ENCODE measurements at places on chromosomes 4 and X. TPM values are rescaled to one million over a fixed set of nuclear protein-coding genes. Genes with fewer than 3 reads are reported as not detected.
A peak's percentile ranks its signal among the peaks of the same experiment; 100 is the strongest.

DNA sequence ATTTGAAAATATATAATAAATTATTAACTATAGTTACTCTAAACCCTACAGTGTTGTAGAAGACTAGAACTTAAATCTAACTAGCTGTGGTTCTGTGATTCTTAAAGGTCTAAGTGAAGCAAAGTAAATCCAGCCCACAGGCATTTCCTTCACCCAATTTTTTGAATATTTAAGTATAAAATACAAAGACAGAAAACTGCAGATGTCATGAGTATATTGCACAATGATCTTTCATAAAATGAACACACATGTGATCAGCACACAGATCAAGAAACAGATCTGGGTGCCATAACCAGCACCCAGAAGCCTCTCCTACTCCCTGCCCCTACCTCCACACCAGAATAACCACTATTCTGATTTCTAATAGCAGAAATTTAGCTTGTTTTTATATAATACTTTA lies 82.9 kb downstream of the CAMK2D start:
- no peak for DNase-seq

- no peak for DNase-seq
These were observed 47.4 kb upstream of the GPM6B start for GRCh38 chrX:13864264-13864663.

GRCh38 chrX:153327561-153327960 lies 6.0 kb upstream of the PNMA6F start:
- no peak for DNase-seq

GRCh38 chr4:143405075-143405730 lies 68.5 kb downstream of the GAB1 start:
- no peak for DNase-seq

GRCh38 chrX:121333942-121334341 lies 286.5 kb downstream of the GLUD2 start:
- DNase-seq = no peak

DNA sequence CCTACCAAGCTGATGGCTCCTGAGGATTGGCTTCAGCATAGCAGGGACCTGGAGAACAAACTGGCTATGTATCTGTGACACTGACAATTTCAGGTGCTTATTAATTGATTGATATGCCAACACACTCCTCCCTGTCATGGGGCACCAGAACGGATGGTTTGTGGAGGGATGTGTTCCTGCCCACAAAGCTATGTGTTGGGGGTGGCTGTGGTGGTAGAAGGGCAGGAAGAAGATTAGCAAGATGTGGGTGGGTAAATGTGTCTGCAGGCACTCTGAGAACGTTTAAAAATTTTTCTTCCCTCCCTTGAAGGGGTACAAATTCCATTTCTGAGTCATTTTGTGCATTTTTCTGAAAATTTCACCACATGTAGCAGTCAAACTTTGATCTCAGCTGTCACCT lies 55.0 kb upstream of the SCML1 start:
- no peak for DNase-seq

DNA sequence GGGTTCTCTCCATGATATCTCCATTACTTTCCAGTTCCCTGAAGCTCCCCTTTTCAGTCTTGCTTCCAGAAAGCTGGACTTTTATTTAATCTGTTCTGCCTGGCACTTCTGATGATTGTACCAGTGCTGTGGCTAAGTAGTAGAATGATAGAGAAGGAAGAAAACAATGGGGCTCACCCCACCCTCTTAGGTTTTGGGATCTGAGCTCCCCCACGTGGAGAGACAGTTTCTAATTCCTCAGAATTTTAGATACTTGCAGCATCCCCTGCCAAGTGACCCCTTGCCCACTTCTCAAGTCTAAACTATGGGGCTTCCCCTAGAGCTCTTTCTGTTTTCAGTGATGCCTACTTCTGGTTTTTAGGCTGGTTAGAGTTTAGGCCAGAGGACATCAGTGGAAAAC lies 73.9 kb downstream of the GC start:
- DNase-seq = no peak

GRCh38 chr4:152065545-152065944 lies 304.7 kb upstream of the GATB start:
- DNase-seq = no peak

- no peak for DNase-seq
These were observed 1639.2 kb upstream of the PABPC4L start for GRCh38 chr4:135840781-135841180.

DNA sequence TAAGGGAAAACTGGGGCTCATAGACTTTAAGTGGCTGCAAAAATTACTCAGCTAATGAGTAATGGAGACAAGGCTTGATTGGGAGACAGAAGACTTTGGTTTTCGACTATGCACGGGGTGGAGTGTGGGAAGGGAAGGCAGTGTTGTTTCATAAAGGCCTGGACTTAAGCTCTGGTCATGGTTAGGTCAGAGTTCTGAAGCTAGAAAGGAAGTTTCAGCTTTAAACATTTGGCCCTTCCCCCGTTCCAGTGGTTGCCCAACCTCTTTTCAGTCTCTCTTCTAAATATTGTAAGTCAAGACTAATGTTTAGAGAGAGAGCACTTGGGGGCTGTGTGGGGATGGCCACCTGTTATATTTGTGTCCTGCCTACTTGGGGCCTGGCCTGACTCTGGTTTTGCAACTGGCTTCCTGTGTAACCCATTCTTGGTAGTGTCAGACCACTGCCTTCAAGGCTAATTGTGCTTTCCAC lies 21.0 kb downstream of the MSN start:
- DNase-seq = no peak

GRCh38 chr4:65566473-65566872 lies 103.8 kb downstream of the EPHA5 start:
- DNase-seq = no peak

DNA sequence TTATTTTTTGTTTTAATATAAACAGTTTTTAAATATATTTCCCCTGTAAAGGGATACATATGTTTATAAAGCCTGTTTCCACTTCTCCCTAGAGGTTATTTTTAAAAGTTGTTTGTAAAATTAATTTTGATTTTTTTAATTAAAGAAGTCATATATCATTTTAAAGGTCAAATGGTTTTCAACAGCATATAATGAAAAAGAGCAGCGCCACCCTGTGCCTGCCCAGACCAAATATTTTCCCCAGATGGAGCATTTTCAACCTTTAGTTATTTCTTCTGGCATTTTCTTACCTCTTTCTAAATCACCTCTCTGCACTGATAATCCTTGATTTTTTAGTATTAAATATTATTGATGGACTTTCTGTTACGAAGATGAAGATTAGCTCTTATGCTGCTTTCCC lies 21.0 kb downstream of the MSX1 start:
- DNase-seq = no peak

DNA sequence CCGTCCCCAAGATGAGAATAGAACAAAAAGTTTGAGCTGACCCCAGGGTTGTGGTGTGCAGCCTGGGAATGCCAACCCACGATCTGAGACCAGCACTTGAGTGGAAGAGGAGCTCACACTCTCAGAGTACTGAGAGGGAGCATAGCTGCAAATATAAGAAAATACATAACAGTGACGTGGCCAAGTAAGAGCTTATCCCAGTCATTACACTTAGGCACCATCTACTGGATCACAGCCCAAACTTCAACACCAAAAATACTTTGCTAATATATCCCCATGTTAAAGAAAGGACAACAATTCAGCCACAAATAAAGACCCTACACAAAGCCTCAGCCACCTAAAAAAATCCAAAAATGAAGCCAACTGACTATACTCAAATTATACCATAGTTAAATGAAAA lies 33.3 kb upstream of the CXCL6 start:
- DNase-seq = no peak

- DNase-seq = no peak
These were observed 331.0 kb downstream of the STIM2 start for GRCh38 chr4:27191592-27191991.

DNA sequence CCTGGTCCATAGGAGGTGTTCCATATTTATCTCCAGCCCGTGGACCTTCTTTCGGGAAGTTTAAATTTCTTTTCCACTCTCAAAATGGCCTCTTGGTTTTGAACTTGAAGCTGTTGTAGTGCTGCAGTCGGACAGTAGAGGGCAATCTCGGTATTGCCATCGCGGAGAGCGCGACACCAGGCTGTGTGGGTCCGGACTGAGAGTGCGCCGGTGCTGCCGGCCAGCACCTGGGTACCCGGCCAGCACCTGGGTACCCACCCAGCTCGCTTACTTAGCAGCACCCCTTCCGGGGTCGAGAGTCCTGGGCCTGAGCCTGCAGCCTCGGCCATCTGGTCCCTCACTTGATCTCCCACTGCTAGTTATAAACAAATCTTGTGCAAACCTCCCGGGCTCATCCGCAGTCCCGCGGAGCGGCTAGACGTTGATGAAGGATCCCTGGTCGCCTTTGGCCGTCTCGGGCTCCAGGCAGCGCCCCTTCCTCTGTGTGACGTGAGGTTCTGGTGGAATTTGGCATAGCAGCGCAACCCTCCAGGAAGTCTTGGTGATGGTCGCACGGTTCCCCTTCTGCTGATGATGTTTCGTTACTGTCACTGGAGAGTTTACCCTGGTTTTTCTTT lies 18.0 kb downstream of the FAM9A start:
- DNase-seq = no peak

- peak; percentile 1 for DNase-seq
These were observed 200.5 kb downstream of the FAM133A start for GRCh38 chrX:93874554-93874953.

GRCh38 chrX:54357414-54358377 lies at the start of gene WNK3:
TSS of gene WNK3 (minus strand) at chrX:54358046.
- DNase-seq = peak; percentile 97

DNA sequence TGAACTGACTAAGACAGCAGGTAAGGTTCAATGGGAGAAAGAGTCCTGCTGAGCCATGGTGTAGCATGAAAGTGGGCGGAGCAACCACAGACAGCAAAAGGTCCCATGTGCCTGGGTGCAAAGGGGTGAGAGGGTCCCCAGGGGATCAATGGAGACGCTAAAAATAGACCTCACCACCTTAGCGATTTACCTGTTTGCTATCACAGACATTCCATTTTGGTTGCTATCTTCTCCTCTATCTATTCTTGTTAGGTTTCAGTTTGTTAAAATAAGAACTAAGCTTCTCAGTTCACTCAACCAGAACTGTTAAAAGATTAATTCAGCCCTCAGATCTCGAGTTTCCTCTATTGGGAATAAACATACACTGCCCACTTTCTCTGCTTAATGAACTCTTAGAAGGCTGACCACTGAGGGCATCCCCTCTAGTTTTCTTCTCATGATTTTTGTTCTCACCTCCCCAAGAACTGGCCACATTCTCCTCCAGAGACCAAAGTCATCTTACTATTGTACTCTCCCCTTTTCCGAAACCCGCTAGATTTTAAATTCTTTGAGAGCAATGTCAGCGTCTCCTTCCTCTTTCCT lies 136.7 kb downstream of the PARM1 start:
- DNase-seq = no peak

GRCh38 chr4:102809190-102809589 lies 18.2 kb downstream of the UBE2D3 start:
- DNase-seq = no peak

GRCh38 chr4:152673489-152673888 lies 6.3 kb downstream of the TMEM154 start:
- DNase-seq = no peak

GRCh38 chr4:170853422-170854021 lies 763.8 kb upstream of the AADAT start:
- no peak for DNase-seq

- DNase-seq = peak; percentile 78
These were observed at the start of gene PDGFC for GRCh38 chr4:156971676-156972378. TSS of gene PDGFC (minus strand) at chr4:156971799. CDS start at chr4:156970903, 896 bp downstream.

The PAK3 gene
- total RNA-seq = 30.5 TPM

The MAP3K15 gene
- total RNA-seq = 0.55 TPM

The FUNDC2 gene
- 130 TPM for total RNA-seq

The CORIN gene
- total RNA-seq = 1.4 TPM

The SPANXD gene
- total RNA-seq = not detected

The PHEX gene
- total RNA-seq = 0.55 TPM

The MAPK10 gene
- total RNA-seq = 99.1 TPM

The MAN2B2 gene
- 15.0 TPM for total RNA-seq

The FAM133A gene
- total RNA-seq = 2.4 TPM

The CT45A3 gene
- 0.33 TPM for total RNA-seq

The MEPE gene
- total RNA-seq = 0.06 TPM

The GAGE13 gene
- not detected for total RNA-seq

The TXK gene
- 2.3 TPM for total RNA-seq

The MAGEC2 gene
- not detected for total RNA-seq

The C4orf50 gene
- 1.9 TPM for total RNA-seq

The ADGRG4 gene
- 0.10 TPM for total RNA-seq

The NWD2 gene
- total RNA-seq = 3.5 TPM

The VEGFD gene
- 0.40 TPM for total RNA-seq

The CLTRN gene
- 2.0 TPM for total RNA-seq

The REPS2 gene
- total RNA-seq = 35.1 TPM
